Gastroesophageal sphincter (tissue), 4 donors: ENCODE measurements at places on chromosomes 5 and 9. TPM values are rescaled to one million over a fixed set of nuclear protein-coding genes. Genes with fewer than 3 reads are reported as not detected.

GRCh38 chr9:33620738-33621439 lies 96.8 kb downstream of the ANKRD18B start:
- peak; percentile 40 for ATAC-seq

GRCh38 chr5:164360589-164360988 lies 855.2 kb downstream of the MAT2B start:
- ATAC-seq = no peak

DNA sequence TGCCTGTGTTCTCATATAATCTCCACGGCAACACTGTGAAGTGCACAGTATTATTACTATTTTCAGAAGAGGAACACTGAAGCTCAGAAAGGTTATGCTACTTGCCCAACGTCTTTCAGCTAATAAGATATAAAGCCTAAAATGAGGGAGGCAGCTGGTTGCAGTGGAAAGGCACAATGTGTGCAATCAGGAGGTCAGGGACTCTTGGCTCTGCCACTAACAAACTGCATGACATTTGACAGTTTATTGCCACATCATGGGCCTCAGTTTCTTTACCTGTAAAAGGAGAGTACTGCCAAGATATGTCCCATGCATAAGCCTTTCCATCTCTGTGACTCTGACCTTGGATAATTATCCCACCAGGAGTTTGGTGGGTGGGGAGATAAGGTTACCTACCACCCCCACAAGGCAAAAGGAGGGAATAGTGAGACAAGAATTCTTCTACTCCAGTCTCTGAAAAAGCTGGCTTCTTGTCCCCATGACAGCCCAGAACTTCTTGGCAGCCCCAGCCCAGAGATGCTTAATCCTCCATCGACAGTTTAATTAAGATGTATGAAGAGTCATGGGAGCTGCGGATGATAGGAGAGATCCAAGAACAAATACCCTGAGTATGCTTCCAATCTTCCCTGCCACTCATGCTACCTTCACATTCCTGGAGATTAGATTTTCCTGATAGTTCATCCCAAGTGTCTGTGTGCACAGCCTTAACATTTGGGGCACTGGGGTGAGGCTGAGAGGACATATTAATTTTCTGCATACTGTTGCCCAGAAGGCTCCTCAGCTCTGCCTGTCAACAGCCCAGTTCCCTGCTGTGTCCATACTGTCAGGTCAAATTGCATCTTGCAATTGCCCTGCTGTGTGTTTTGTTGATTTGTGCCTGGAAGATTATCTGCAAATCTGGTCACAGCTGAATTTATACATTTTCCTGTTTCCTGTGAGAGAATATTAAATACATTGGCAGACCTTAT lies 271.2 kb downstream of the FAM114A2 start:
- no peak for ATAC-seq

- ATAC-seq = peak; percentile 91
Observed at GRCh38 chr5:173144200-173145176, at the start of gene BNIP1. TSS of gene BNIP1 (plus strand) at chr5:173144531. CDS start at chr5:173144546, 15 bp downstream.

- ATAC-seq = no peak
Observed at GRCh38 chr5:178555771-178556211, 34.4 kb downstream of the COL23A1 start.

- no peak for ATAC-seq
Observed at GRCh38 chr5:144378681-144379080, 208.0 kb downstream of the KCTD16 start.

- ATAC-seq = no peak
Observed at GRCh38 chr9:92385477-92385876, 18.9 kb downstream of the OGN start.

- no peak for ATAC-seq
Observed at GRCh38 chr9:30280229-30280900, 2104.1 kb upstream of the ACO1 start.

DNA sequence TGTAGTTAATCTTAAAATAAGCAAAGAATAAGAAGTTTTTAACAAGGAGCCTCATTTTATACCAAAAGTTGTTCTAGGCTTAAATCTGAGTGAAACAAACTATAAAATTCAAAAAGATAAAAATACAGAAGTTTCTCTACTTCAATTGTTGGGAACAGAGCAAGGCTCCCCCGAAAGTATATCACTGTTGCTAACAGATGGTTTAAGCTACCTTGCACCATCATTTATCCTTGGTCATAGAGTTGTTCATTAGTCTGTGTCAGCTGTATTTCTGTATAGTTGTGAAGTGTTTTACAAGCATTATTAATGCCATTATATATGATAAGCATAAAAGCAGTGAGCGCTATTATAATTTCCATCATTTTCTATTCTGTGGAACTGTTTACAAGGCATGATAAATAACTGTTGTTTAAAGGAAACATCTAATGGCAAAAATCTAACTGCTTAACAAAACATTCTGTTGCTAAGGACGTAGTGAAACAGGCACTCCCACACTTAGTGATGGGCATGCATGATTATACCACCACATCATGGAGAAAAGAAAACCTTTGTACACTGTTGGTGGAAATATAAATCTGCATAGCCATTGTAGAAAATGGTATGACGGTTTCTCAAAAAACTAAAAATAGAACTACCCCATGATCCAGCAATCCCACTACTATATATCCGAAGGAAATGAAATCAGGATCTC lies 23.3 kb upstream of the ACO1 start:
- no peak for ATAC-seq

- ATAC-seq = no peak
Observed at GRCh38 chr5:72251386-72251785, 68.7 kb downstream of the MRPS27 start.

- ATAC-seq = no peak
Observed at GRCh38 chr9:123946101-123946821, 16.3 kb upstream of the DENND1A start.

Gene PCA3
- total RNA-seq = 0.16 TPM

Gene C6
- total RNA-seq = 9.2 TPM

Gene GPR150
- total RNA-seq = not detected

Gene FGF1
- total RNA-seq = 4.2 TPM

Gene GDF9
- total RNA-seq = not detected

Gene INSL6
- total RNA-seq = not detected

Gene AHRR
- total RNA-seq = 1.7 TPM

Gene PLAC8L1
- total RNA-seq = not detected

Gene TMEM174
- total RNA-seq = not detected

Gene TMEM252
- not detected for total RNA-seq

Gene IL3
- total RNA-seq = not detected

Gene ABCA1
- 74.7 TPM for total RNA-seq

Gene SERF1B
- 35.4 TPM for total RNA-seq

Gene PLAA
- total RNA-seq = 32.0 TPM
